ENCODE measurements at places on chromosomes 5 and 9.

DNA sequence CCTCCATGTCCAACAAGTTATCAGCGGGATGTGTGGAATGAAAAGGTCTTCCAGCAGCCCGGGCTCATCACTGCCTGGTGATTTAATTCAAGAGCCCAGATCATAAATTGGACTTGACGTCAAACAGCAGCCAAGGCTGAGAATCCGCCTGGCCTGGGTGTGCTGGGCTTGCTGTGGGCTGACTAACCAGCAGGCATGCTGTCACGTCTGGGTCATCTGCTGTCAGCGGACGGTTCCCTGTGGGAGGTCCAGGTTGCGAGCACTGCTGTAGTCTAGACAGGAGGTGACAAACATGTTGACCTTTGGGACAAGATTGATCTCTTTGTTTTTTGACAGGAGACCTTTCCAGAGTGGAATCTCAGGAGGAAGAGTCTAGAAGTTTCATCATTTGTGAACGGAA is 289.7 kb downstream of the OSTF1 start:
- no peak for DNase-seq

DNA sequence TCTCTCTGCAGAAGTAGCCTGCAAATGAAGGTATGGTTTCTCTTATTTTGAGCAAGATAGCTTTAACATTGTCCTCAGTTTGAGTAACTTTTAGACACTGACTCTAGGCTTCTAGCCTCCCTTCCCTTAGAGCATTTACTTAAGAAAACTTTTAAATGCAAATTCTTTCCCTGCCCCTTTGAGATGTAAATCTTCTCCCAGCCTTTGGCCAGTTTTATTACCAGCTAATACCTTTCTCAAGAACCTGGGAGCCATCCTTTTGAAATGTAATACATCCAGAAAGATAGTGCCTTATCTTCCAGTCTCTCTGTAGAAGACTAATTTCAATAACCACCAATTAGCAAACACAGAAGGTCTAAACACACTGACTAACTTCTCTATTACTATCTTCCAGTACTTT is 688.9 kb upstream of the CDH9 start:
- DNase-seq = no peak

- DNase-seq = no peak
Measured at GRCh38 chr9:77725820-77726219, 77.7 kb upstream of the GNA14 start.

GRCh38 chr9:126490214-126490631 is 123.5 kb upstream of the LMX1B start:
- no peak for DNase-seq

- DNase-seq = no peak
Measured at GRCh38 chr9:445033-445432, 230.4 kb downstream of the DOCK8 start.

GRCh38 chr5:35741971-35742370 is 114.7 kb upstream of the IL7R start:
- DNase-seq = no peak

- DNase-seq = no peak
Measured at GRCh38 chr5:146662229-146662628, 146.2 kb upstream of the GPR151 start.

- DNase-seq = no peak
Measured at GRCh38 chr9:86041311-86041741, 58.0 kb downstream of the GOLM1 start.

DNA sequence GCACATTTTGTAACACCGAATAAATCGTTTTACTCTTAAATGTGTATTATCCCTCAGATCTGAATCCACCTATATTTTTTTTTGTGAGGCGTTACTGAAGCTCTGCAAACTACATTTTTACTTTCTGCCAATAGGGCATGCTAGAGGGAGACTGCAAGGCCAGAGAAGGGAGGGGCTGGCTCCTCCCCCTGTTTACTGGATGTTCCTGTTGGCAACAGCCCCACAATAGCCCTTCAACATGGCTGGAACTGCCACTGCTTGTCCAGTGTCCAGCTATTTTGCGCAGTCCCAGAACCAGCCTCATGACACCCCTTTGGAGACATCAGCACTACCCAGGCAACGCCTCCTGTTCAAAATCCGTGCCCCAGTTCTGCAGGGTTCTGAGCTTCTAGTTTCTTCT is 85.4 kb upstream of the MIER3 start:
- no peak for DNase-seq
